ENCODE measurements at places on chromosomes 5 and 9.

DNA sequence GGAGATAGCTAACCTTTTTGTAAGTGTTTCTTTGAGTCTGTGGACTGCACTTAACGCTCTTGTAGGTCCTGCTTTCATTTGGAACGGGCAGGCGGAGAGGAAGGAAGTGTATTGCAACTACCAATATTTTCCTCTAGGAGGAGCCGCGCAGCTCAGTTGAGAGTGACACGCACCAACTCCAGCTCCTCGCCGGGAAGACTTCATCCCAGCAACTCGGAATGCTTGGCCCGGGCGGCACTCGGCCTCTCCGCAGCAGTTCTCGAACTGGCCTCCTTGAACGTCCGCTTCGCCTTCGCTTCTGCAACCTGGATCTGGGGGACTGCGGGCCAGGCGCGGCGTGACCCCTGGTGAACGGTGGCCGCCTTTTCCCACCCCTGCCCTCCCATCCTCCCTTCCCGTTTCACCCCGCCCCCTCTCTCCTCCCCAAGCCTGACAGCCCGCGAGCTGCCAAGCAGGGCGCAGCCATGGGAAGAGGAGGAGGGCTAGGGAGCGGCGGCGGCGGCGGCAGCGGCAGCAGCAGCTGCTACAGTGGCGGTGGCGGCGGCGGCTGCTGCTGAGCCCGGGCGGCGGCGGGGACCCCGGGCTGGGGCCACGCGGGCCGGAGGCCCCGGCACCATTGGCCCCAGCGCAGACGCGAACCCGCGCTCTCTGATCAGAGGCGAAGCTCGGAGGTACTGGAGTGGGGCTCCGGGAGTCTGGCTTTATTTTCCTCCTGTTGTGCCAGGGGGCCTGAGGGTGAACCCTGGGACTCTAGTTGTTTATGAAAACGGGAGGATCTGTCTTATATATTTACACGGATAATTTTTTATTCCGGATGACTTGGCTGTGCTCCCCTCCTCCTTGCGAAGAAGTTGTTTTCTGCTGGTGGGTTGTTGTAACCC is at the start of gene GHR:
Gene GHR (plus strand): TSS at position 155 of the 881 bp plus-strand sequence. CDS start 142,436 bp downstream, outside the sequence.
- DNase-seq = peak; percentile 5

DNA sequence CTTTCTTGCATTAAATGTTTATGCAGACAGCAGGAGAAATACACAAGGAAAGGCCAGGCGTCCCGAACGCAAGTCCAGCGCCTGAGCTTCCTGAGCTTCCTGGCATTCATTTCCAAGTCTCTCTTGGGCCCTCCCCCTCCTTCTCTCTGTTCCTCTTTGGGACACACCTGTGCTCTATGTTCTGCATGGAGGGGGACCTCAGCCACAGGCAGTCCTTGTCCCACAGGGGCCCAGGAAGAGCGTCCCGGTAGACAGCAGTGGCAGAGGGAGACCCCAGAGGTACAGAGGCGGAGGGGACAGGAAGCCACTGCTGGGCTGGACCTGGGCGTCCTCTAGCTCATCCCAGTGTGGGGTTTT is 221.3 kb downstream of the C9orf50 start:
- no peak for DNase-seq

GRCh38 chr9:35816708-35817107 is 1.9 kb upstream of the HINT2 start:
- DNase-seq = no peak

DNA sequence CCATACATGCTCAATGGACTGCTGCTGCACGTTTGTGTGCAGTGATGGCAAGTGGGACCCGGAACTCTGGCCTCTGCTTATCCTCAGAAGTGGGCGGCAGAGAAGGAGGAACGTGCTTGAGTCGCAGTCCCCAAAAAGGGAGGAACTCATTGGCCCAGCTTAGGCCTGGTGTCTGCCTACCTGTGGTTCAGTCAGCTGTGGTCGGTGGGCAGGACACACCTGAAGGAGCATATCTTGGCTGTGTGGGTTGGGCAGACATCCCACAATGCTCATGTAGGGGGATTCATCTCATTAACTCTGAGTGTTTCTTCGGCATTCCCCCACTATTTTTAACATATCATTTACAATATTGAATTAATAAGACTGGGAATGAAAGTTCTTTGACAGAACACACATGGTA is 122.9 kb upstream of the IL12B start:
- DNase-seq = no peak

DNA sequence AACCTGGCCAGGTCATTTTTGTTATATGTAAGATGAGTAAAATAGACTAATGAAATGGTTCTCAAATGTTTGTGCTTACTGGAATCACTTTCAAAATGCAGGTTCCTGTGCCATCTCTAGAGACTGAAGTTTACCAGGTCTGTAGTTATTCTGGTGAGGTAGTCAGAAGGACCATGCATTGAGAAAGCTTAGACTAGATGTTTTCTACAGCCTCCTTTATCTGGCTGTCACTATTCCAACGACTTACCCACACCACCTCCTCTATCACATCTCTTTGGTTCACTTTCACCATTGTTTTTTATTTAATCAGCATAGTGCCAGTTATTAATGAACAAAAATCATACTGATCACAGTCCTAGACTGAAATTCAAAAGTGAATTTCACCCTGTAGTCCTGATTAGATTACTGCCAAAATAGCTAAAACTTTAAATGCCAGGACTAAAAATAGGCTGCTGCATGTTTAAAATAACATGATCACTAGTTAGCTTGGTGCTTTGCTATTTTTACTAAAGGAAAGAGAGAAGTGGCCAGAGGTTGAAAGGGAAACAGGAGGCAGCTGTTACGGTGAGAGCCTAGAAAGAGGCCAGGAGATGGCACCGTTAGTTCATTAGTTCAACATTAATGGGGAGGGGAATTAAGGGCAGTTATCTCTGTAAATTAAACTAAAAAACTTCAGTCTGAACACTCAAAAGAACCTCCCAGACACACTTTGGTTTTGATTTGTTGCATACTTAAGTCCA is 13.9 kb upstream of the FNIP1 start:
- DNase-seq = peak; percentile 6

- DNase-seq = no peak
Observed at GRCh38 chr9:37105234-37105633, 15.1 kb upstream of the ZCCHC7 start.

DNA sequence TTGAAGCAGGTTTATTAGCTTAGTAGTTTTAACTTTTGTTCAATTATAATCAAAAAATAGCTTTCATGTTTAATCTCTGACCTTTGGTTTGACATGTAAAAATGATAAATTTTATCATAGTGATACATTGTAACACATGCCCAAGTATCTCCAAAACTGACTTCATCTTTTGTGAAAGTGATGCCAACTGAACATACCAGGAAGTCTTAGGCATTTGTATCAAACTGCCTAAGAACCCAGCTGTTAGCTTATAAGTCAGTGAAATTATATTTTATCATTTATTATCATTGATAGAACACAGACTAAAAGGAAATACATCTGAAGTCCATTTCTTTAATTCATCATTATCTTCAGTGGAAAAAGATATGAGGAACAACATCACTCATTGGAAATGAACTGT is 39.1 kb downstream of the NIPBL start:
- no peak for DNase-seq

DNA sequence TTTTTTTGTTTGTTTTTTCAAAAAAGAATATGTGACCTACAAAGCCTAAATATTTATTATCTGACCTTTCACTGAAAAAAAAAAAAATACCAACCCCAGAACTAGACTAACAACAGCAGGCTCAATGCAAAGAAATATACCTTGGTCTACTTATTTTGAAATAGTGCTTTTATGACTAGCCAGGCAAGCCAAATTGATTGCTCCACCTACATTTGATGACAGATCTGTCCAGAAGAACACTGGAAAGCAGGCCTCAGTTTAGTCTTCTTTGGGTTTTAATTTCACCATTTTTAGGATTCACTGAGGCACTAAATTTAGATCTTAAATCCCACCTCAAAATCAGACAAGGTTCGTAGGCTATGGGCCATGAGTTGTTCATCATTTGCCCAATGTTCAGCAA is 97.3 kb downstream of the PLPP1 start:
- DNase-seq = no peak

- no peak for DNase-seq
Observed at GRCh38 chr9:108234811-108235210, 621.0 kb downstream of the ACTL7B start.

DNA sequence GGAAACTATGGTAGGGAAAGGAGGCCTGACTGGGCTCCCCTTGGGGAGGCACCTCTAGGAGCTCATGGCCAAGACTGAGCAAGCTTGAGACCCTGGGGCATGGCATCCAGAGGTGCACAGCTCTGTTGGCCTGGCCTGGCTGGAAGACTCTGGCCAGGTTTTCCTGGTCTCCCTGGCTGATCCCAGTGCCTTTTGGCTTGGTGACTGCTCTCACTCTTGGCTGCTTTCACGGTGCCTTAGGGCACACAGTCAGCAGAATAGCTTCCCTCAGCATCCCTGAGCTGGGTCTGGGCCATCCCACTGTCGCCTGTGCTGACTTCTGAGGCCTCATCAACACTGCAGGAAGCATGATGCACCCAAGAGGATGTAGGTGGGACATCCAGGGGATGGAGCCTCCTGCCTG is 13.4 kb upstream of the DELE1 start:
- no peak for DNase-seq

GRCh38 chr5:82538339-82539034 is 260.3 kb upstream of the RPS23 start:
- DNase-seq = no peak

- no peak for DNase-seq
Observed at GRCh38 chr9:127263664-127264063, 910 bp upstream of the GARNL3 start.

- DNase-seq = no peak
Observed at GRCh38 chr9:2227144-2227867, 212.2 kb downstream of the SMARCA2 start.

GRCh38 chr5:132651838-132652469 is 6.0 kb upstream of the IL13 start:
- DNase-seq = no peak

GRCh38 chr9:33014665-33015014 is 10.4 kb upstream of the DNAJA1 start:
- DNase-seq = no peak

- DNase-seq = no peak
Observed at GRCh38 chr5:5353681-5354080, 68.8 kb upstream of the ICE1 start.

- no peak for DNase-seq
Observed at GRCh38 chr5:52073993-52074689, 690.9 kb downstream of the ISL1 start.

DNA sequence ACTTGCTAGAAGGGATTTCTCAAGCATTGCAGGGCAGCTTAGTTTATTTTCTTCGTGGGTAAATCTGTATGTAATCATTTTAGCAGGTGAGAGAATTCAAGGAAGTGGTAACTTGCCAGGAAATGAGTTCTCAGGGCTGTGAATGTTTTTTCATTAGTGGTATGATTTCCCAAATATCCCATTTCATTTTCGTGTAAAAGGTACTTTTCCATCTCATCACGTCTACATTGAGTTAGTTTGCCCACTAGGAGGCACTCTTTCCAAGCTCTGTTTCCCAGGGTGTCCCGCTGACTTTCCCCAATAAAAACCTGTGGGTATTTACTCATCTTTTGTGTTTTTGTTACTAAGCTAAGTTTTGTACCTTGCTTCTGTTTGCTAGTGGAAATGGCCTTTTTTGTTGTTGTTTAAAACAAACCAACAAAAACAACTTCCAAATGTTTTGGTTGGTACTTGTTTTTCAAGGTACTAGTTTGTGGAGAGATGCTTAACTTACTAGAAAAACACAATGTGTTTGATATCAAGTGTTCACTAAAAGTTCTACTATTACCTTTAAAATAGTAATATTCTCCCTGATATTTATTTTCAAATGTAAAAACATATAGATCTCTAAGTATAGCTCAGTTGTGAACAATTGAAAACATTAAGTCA is 373.6 kb downstream of the ADGRV1 start:
- peak; percentile 53 for DNase-seq

DNA sequence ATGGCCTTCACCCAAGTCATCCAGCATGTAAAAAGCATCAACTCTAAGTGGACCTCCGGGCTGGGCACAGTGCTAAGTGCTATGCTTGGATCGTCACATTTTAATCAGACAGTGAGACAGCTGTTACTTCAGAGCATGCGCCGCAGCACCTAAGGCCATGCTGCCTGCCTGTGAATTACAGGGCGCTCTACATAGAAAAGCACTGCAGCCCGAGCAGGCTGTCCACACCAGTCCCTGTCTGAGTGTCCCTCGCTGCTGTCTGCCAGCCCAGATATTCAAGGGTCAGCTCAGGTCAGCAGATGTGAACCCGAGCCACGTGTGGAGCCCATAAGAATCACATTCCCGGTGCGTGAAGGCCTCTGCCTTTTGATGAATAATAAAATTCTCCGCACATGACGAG is 37.1 kb downstream of the AK8 start:
- no peak for DNase-seq

GRCh38 chr5:128413356-128413755 is 124.7 kb downstream of the FBN2 start:
- no peak for DNase-seq

- DNase-seq = peak; percentile 86
Observed at GRCh38 chr9:126781186-126782052, 23.4 kb upstream of the ZBTB43 start.

- DNase-seq = no peak
Observed at GRCh38 chr5:147377682-147378081, 132.2 kb downstream of the DPYSL3 start.

DNA sequence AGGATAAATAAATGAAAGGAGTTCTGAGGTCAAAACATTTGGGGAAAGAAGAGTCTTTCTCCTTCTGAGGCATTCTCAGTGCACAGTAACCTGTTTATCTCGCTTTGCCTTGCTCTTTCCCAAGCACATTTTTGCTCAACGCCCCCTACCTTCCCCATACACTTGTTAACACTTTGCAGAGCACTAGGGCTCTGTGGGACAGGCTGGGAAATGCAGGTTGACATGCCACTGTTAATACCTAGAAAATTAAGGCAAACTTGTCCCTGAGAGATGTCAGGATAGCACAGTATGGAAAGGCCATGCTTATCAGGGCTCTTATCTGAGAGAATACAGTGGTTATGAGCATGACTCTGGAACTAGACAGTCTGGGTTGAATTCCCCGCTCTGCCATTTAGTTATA is 152.0 kb downstream of the DOCK8 start:
- no peak for DNase-seq

DNA sequence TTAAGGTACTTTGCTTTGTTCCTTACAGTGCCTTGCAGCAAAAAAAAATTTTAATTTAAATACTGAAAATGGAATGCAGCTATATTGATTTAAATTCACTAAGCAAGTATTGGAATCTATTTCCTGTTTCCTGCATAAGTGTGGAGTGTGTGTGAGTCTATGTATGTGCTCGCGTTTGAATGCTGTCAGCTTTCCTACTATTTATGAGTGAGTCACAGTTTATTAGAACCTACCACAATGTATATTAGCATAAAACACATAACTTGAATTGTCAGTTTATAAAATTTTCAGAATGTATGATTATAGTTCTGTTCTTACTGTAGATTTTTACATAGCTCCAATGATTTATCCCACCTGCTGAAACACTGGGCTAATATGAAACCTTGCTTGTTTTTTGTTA is 302.1 kb downstream of the NR2F1-AS1 start:
- no peak for DNase-seq

- DNase-seq = no peak
Observed at GRCh38 chr5:67978171-67978570, 237.4 kb upstream of the PIK3R1 start.

GRCh38 chr5:73327908-73328455 is 120.6 kb downstream of the FOXD1 start:
- DNase-seq = no peak

Data from stimulated activated CD4-positive, alpha-beta T cell treated with anti-CD3 and anti-CD28 coated beads, Interleukin-4, amount 100 ng/mL, for 24 hours (primary cell).